HepG2 (cell line): ENCODE measurements at places on chromosomes 5 and 9. TPM values are rescaled to one million over a fixed set of nuclear protein-coding genes. Genes with fewer than 3 reads are reported as not detected.

DNA sequence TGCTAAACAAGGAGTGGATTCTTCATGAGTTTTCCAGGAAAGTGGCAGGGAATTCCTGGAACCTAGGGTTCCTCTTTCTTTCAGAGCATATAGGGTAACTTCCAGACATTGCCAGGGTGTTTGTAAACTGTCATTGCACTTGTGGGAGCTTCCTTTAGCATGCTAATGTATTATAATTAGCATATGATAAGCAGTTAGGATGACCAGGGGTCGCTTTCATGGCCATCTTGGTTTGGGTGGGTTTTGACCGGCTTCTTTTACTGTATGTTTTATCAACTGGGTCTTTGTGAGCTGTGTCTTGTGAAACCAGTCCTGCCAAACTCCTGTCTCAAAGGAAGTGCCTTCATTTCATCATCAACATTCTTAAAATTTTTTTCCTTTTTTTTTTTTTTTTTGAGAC, 11.9 kb upstream of the MELK start:
- H3K36me3 ChIP-seq: no peaks in the 10 kb centered on the region
- DNase-seq: no peak
- H3K4me3 ChIP-seq: no peak overlapping the region
- no peak overlapping the region for H3K27ac ChIP-seq

The INSL4 gene
- not detected in 2 replicates for total RNA-seq

DNA sequence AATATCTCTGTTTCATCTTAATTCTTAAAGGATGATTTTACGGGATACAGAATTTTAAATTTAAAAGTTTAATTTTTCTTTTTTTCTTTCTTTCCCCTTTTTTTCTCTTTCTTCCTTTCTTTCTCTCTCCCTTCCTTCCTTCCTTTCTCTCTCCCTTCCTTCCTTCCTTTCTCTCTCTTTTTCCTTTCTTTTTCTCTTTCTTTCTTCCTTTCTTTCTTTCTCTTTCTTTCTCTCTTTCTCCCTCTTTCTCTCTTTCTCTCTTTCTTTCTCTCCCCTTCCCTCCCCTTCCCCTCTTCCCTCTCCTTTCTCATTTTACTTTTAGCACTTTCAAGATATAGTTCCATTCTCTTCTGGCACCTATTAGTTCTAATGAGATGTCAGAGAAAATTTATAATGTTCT, 61.4 kb upstream of the ADRB2 start:
- H3K4me3 ChIP-seq: no peak overlapping the region
- no peak for DNase-seq
- H3K4me1 ChIP-seq: no peaks in the 10 kb centered on the region
- no peak overlapping the region for H3K27ac ChIP-seq
- no peaks in the 10 kb centered on the region for H3K27me3 ChIP-seq

The RALGPS1 gene
- 2.2 and 3.7 TPM in 2 replicates for total RNA-seq

DNA sequence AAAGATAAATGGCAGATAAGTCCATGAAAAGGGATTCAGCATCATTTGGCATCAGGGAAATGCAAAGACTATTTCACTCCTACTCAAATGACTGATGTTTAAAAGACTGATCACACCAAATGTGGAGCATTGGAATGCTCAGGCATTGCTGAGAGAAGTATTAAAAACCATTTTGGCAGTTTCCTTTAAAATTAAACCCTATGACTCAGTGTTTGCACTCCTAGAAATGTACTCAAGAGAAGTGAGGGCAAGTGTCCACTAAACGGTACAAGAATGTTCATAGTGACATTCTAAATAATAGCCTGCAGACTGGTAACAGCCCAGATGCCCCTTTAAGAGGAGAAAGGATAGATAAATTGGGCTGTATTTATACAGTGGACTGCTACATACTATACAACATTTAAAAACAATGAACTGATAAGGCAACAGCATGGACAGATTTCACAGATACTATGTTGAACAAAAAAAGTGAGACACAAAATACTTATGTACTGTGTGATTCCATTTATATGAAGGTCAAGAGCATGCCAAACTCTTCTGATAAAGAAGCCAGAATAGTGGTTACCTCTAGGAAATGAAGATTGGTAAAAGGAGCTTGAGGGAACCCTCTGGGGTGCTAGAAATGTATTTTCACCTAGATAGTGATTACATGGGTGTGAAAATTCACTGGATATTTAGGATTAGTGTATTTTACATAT, 24.6 kb downstream of the APC start:
- no peak for DNase-seq
- no peaks in the 10 kb centered on the region; the same call in 1 of the 3 replicates for H3K36me3 ChIP-seq
- H3K4me3 ChIP-seq: no peak overlapping the region
- H3K27me3 ChIP-seq: no peaks in the 10 kb centered on the region

The PCDHGA6 gene
- total RNA-seq: 0.13 and 0.33 TPM in 2 replicates

DNA sequence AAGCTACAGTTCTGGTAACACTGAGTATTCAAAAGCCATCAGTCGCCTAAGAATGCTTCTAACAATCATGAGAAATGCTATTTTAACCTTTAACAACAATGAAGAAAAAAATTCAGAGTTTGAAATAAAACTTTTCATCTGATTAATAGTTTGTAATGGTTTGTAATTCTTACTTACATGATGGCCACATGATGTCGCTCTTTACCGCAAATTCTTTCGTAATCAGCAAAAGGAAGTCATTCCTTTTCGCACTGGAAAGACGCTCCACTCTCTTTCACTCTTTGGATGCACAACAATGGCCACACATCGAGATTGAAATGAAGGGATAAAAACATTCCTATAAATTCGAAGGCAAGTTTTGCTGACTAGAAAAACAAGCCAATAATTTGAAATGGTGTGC, at the start of gene PCDHA7:
Gene PCDHA7, plus strand, starts transcription at position 277 of the 400 bp plus-strand sequence. Its CDS starts 115 bp downstream, at position 392.
- H3K4me1 ChIP-seq: no peaks in the 10 kb centered on the region
- peak; percentile 32 for DNase-seq
- H3K36me3 ChIP-seq: no peaks in the 10 kb centered on the region
- no peaks in the 10 kb centered on the region for H3K27me3 ChIP-seq

GRCh38 chr5:156201788-156202403, 125.1 kb upstream of the SGCD start:
- H3K36me3 ChIP-seq: no peaks in the 10 kb centered on the region
- DNase-seq: no peak
- H3K4me3 ChIP-seq: no peak overlapping the region
- H3K27me3 ChIP-seq: no peaks in the 10 kb centered on the region
- H3K4me1 ChIP-seq: no peaks in the 10 kb centered on the region

The SGCD gene
- total RNA-seq: not detected in 2 replicates

- peak overlapping the region; percentile 30 for H3K27ac ChIP-seq
- DNase-seq: peak; percentile 85
- H3K4me1 ChIP-seq: peaks cover 21% of the 10 kb centered on the region
- no peak overlapping the region for H3K4me3 ChIP-seq
- H3K36me3 ChIP-seq: no peaks in the 10 kb centered on the region
These were observed 5.4 kb downstream of the GDA start for GRCh38 chr9:72154468-72155285.

The IGFBPL1 gene
- total RNA-seq: 0.24 and 0.44 TPM in 2 replicates

GRCh38 chr9:98359569-98359968, 104.1 kb upstream of the TBC1D2 start:
- no peak for DNase-seq
- no peaks in the 10 kb centered on the region for H3K4me1 ChIP-seq
- H3K36me3 ChIP-seq: no peaks in the 10 kb centered on the region
- no peak overlapping the region for H3K4me3 ChIP-seq
- H3K27me3 ChIP-seq: no peaks in the 10 kb centered on the region
- no peak overlapping the region for H3K27ac ChIP-seq

GRCh38 chr5:40838086-40838485, 3.1 kb upstream of the RPL37 start:
- 0 out of 2 replicates have a peak, but pooled peaks cover 1% of the 10 kb centered on the region for H3K36me3 ChIP-seq
- no peaks in the 10 kb centered on the region; the same call in 2 of the 3 replicates for H3K27me3 ChIP-seq
- H3K4me1 ChIP-seq: peaks cover 38% of the 10 kb centered on the region

GRCh38 chr9:91178281-91179236, 183.2 kb downstream of the AUH start:
- peaks cover 25% of the 10 kb centered on the region for H3K4me1 ChIP-seq
- H3K36me3 ChIP-seq: no peaks in the 10 kb centered on the region
